ENCODE measurements at places on chromosomes 4 and X.

- no peak for DNase-seq
Observed at GRCh38 chrX:84441143-84441542, 61.1 kb downstream of the HDX start.

- DNase-seq: no peak
Observed at GRCh38 chr4:11587797-11588196, 159.1 kb upstream of the HS3ST1 start.

DNA sequence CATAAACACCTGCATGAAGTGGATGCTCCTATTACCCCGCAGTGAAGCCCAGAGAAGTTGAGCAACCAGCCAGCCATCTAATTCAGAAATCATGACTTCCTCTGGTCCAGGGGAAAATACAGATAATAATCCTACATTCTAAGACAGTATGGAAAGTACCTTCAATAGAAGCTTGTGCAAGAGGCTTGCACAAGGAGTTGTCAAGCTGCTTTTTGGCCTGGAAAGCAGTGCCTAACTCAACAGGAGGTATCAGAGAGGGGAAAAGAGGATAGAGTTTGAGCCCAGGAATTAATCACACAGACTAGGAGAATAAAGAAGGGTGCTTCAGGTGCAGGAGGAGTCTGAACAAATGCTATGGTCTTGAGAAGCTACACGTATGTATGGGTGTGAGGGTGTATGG, 26.7 kb downstream of the TMEM192 start:
- no peak for DNase-seq

DNA sequence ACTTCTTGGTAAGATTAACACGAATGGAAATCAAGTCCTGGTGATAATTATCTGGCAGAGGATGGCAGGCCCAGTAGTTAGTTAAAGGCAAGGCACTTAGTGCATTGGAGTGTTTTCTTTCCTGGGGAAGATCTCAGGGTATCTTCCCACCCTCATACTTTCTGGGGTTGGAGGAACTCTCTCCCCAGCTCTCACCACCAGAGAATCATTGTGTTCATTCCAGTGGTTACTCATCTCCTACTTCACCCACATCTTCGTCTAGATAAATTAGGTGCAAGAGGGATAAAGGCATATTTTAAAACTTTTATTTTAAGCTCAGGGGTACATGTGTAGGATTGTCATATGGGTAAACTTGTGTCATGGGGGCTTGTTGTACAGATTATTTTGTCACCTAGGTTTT, 67.5 kb upstream of the SH3RF1 start:
- no peak for DNase-seq
